RKO (cell line): ENCODE measurements at places on chromosomes 12 and 14.

- DNase-seq = no peak
These were observed 110.0 kb downstream of the EFCAB11 start for GRCh38 chr14:89844508-89844907.

DNA sequence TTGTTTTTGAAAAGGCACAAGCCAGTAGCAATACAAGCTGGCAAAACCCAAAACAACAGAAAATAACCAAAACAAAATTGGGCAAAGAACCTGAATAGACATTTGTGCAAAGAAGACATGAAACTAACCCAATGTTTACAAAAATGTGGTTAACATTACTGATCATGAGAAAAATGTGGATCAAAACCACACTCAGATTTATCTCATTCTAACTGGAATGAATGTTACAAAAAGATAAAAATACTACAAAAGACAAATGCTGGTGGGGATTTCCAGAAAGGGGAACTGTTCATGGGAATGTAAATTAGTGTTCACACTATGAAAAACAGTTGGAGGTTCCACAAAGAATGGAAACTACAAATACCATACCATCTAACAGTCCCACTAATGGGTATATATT lies 26.6 kb downstream of the ASCL4 start:
- DNase-seq = no peak

- no peak for DNase-seq
These were observed 577 bp upstream of the TPCN1 start for GRCh38 chr12:113220593-113221180.

DNA sequence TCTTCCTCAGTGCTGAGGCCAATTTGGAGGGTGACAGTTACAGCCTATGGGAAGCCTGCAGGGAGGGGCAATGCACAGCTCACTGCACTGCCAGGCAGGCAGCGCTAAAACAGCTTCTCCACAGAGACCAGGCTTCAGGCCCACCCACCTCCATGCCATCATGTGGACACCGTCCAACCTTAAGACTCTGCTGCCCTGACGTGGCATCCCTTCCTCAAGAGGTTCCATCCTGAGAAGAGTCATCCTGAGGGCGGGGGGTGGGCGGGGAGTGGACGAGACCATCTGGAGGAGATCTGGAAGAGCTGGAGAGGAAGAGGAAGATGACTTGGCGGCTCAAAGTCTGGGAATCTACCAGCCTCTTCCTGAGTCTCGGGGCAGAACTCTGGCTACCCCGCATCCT lies 8.4 kb upstream of the ACVRL1 start:
- DNase-seq = peak; percentile 58

- DNase-seq = no peak
These were observed 43.0 kb upstream of the MANSC4 start for GRCh38 chr12:27823038-27823437.

DNA sequence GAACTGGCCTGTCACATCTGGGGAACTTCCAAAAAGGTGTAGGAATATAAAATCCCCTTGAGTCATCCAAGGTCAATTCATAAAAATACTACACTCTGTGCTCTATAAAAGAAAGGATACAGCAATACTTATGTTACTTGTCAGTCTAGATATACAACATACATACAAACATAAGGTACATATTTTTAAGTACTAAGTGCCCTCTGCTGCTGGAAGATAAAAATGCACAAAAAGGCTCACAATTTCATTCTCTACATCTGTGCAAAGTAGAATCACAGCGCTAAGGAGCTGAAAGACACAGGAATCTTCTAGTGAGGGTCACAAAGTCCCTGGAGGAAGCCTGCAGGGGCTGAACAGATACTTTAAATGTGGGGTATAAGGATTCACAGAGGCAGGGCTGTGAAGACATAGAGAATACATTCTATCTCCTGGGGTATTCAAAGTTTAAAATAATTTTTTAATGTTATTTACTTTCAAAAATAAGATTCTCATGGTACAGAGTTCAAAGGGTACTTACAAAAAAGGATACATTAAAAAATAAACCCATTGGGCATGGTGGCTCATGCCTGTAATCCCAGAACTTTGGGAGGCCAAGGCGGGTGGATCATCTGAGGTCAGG lies 10.2 kb upstream of the GOLGA5 start:
- DNase-seq = peak; percentile 86

GRCh38 chr12:119409043-119409442 lies 74.5 kb downstream of the CCDC60 start:
- no peak for DNase-seq

DNA sequence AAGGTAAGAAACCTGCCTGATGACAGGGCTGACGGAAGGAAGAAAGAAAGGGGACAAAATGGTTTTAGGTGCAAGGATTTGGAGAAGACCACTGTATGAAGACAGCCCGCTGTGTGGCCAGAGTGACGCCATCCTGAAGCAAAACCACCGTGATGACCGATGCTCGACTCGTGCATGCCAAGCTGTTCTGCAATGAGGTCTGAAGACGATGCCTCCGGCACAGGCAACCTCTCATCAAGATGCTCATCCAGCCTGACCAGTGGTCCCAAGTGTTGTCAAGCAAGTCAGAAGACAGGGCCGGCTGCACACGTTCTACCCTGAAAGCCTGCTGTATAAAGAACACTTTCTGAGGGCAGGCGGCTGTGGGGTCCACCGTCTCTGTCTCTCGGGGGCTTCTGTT lies 34.8 kb downstream of the STX2 start:
- no peak for DNase-seq

DNA sequence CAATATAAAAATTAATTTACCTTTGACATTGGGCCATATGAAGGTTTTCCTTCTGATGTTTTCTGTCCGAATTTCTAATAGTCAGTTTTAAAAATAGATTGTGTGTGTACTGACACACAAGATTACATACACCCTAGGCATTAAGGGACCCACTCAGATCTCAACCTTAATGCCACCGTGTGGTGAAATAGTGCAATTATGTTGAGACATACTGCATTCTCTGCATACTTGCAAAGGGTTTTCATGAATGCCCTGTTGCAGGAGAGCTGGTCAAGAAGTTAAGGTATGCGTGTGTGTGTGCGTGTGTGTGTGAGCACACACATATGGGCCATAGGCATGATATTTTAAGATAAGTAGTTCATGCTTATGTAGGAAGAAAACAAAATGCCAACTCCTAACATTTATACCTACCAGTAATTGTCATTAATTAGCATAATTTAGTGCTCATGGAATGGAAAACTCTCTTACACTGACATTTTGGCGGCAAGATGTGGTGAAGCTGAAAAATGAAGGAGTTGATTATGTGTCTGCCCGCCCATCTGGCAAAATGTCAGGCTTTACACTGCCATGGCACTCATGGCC lies 58.8 kb downstream of the PIK3C2G start:
- DNase-seq = peak; percentile 69

- DNase-seq = no peak
These were observed 112.1 kb downstream of the DICER1 start for GRCh38 chr14:95045106-95045701.

GRCh38 chr12:54385251-54385914 lies 850 bp upstream of the ZNF385A start:
- DNase-seq = no peak

GRCh38 chr14:30143627-30144026 lies 216.0 kb upstream of the PRKD1 start:
- DNase-seq = no peak

DNA sequence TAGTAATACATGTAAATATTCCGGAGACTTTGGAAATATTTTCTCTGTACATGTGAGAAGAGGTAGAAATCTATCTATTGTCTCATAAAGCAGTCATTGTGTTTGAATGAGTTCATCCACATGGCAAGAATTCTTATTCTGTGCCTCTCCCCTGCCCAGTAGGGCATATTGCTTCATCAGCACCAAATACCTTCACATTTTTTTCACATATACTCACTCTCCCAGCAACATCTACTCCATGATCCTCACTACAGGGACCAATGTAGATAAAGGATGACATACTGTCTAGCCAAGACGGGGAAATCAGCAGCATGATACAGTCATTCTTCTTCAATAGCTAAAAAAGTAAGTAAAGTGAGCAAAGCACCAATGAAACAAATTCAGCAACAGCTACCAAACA lies 1.3 kb upstream of the TAS2R14 start:
- peak; percentile 5 for DNase-seq

DNA sequence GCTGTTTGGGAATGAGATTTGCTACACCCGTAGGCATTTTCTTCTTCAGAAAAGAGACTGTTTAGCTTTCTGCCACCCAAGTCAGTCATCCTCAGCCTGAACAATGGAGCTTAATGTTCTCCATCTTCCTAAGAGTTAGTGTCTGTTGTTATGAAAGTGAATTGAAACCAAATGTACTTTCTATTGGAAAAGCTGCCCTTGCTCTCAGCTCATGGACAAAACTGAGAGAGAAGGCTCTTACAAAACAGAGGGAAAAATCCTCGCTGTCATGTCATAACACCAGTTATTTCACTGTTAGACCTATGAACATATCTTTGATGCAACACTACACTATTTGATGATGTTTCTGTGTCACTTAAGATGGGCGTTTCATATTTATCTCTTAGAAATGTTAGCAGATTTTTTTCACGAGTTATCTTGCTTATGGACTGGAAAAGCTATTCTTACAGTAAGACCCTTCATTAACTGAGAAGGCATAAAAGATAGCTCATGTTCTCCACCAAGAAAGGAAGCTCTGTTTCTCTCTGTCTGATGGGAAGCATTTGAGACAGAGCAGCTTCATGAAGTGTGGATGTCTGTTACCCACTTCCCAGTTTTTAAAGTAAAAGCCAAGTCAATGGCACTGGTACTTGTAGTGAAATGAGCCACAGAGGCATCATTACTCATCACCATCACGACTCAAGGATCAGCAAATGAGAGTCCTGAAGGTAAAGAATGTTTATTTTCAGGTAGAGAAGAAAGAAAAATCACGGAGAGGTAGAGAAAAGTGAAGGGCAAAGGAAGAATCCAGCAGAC lies 483.9 kb downstream of the ZFP36L1 start:
- no peak for DNase-seq

- no peak for DNase-seq
These were observed 186.3 kb downstream of the RIMBP2 start for GRCh38 chr12:130529781-130530180.

GRCh38 chr12:96094201-96094600 lies 58.8 kb upstream of the LTA4H start:
- DNase-seq = no peak

GRCh38 chr14:67566908-67567307 lies 33.2 kb downstream of the PIGH start:
- no peak for DNase-seq

- DNase-seq = no peak
These were observed 369.3 kb upstream of the DCN start for GRCh38 chr12:91551927-91552326.

GRCh38 chr12:121799156-121799841 lies 4.5 kb upstream of the SETD1B start:
- DNase-seq = peak; percentile 88

- DNase-seq = no peak
These were observed 280.0 kb downstream of the SLC6A15 start for GRCh38 chr12:84632556-84632955.

GRCh38 chr12:120363274-120363855 lies 5.6 kb downstream of the MSI1 start:
- DNase-seq = no peak
